Stimulated activated CD4-positive, alpha-beta T cell treated with anti-CD3 and anti-CD28 coated beads, TNF-alpha, amount 100 ng/mL, for 1 hour (primary cell): ENCODE measurements at places on chromosomes 3 and 15.

GRCh38 chr3:142734834-142735233 lies 11.0 kb downstream of the TRPC1 start:
- no peak for DNase-seq

GRCh38 chr3:93843981-93844380 lies 129.7 kb downstream of the PROS1 start:
- DNase-seq: no peak

DNA sequence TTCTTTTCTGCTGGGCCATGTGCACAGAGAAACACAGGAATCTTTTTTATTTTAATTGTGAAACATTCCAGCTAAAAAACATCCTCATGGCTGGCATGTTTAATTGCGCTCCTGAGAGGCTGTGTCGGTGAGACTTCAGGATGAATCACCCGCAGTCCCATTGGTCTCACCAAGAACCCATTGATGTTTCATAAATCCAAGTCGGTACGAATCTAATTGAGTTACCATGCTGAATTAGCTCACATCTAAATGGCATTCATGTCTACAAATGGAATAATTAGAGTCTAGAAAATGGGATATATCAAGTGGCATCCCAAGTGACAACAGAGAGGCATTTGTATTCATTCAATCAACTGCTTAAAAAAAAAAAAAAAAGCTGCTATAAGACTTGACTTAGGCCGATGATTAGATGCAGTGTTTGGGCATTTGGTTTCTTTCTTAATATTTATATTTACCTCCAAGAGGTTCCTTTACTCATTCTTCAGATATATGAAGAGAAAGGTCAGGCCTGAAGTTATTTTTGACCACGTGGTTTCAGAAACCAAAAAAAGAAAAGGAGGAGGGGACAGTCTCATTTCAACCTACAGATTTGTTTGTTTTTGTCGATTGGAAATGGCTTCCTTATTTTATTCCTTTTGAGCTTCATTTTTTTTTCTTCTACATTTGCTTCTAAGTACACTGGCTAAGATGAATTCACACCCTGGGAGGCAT lies 79.1 kb upstream of the FOXB1 start:
- no peak for DNase-seq

- DNase-seq: no peak
Observed at GRCh38 chr3:4997946-4998345, 18.7 kb downstream of the BHLHE40 start.

DNA sequence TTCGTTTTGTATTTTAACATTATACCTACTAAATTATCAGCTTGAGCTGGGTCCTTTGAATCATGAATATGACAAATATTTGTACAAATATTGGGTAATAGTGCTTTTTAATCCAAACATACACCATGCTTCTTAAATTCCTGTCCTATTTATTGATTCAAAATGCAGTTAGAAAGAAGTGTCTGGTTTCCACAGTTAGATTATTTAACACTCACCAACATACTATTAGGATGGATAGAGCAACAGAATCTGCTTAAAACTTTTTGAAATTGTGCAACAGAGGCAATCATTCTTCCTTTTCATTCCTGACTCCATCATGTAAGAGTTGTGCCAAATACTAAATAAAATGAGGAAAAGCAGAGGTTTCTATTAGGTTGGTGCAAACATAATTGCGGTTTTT lies 281.2 kb downstream of the LSAMP start:
- no peak for DNase-seq
